Naive B cell (primary cell): ENCODE measurements at places on chromosomes 4 and X.

GRCh38 chr4:845233-845835, 19.4 kb upstream of the CPLX1 start:
- DNase-seq: no peak

GRCh38 chr4:108054025-108054638, 64.4 kb downstream of the HADH start:
- no peak for DNase-seq

GRCh38 chrX:39133971-39134370, 332.7 kb downstream of the MID1IP1 start:
- DNase-seq: peak; percentile 45

GRCh38 chr4:32932156-32932555, 2212.0 kb downstream of the PCDH7 start:
- no peak for DNase-seq

- no peak for DNase-seq
Measured at GRCh38 chr4:145884775-145885174, 53.8 kb downstream of the ZNF827 start.

DNA sequence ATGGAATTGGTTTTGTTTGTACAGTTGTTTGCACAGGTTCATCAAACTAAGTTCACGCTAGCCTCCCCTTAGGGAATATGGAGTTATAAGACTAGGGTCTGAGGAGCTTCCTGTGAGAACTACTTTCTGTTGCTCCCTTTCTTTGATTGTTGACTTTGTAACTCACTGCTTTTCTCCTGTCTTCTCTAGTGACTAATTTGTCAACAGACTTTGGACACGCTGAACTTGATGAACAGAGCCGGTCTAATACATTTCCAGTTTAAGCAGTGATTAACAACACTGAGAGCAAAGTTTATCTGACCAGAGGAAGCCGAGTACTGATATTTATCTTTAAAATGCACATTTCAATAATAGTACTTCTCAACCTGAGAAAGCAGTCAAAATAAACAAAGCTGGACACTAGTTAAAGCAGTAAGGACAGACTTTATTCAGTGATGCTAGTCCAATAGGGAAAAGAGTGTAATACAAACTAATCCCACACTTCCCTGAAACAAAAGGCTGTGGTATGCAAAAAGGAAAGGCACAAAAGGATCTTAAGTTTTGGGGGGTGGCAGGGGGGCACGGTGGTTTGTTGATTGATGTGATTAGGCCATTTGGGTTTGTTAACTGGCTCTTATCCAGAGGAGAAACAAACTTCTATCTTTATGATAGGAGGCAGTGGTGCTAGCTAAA, 2.7 kb upstream of the NUDT9 start:
- DNase-seq: no peak

GRCh38 chr4:41657561-41657960, 91.0 kb downstream of the PHOX2B start:
- DNase-seq: no peak

DNA sequence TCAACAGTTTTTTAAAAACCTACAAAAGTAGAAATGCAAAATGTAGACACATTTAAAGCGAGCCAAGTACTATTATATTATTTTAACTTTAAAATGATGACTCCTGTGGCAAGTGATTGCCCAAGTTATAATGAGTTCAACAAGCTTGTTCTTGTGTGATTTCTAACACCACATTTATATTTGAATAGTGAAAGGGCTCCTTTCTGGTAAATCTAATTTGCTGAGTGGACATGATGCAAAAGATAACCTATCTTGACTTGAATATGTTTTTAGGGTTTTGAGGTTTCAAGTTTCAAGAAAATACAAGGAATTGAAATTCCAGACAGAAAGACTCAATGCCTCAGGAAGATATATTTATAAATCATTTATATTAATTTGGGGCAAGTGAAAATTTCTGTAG, 1.1 kb upstream of the EPGN start:
- DNase-seq: no peak

DNA sequence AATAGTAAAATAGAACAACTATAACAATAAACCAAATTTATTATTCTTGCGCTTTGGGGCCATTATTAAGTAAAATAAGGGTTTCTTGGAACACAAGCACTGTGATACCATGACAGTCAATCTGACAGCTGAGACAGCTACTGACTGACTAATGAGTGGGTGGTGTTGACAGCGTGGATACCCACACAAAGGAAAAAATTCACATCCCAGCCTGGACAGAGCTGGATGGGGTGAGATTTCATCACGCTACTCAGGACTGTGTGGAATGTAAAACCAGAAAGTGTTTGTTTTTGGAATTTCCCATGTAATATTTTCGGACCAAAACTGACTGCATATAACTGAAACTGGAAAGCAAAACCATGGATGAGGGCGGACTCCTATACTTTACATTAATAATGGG, 48.8 kb downstream of the IGFBP7 start:
- no peak for DNase-seq

- DNase-seq: no peak
Measured at GRCh38 chrX:13719192-13719856, 15.1 kb downstream of the TRAPPC2 start.

DNA sequence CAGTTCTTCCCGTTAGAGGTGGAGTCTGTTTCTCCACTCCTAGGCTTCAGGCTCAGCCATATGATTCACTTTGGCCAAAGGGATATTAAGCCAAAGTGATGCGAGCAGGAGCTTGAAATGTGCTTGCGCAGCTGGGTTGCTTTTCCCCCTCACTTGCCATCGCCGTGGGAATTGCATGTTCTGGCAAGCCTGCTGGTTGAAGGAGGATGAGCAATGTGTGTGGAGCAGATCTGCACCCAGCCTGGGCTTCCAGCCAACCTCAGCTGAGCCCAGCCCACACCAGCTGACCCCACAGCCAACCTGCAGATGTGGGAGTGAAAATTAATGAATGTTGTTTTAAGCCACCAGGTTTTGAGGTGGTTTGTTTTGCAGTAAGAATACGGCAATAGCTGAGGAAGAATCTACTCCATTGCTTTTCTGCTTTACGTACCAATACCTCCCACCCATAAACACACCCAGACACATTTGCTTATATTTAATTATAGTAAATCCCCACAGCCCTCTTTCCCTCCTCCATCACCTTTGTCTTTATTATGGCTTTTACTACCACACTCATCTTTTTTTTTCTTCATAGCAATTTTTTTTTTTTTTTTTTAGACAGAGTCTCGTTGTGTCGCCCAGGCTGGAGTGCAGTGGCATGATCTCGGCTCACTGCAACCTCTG, 132.8 kb upstream of the FUNDC1 start:
- no peak for DNase-seq

DNA sequence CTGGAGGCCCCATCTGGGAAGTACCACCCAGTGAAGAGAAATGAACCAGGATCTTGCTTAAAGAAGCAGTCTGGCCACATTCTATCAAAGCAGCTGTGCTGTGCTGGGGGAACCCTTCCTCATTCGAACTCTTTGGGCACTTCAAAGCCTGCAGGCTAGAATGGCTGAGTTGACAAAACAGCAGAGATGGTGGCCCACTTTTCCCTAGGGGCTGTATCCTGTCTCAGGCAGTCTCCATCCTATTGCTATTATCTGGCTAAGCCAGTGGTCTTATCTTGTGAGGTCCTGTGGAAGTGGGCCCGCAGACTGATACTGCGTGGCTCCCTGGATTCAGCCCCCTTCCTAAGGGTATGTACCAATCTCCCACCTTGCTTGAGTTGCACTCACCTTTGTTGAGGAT, 114.3 kb downstream of the VSIG4 start:
- no peak for DNase-seq

GRCh38 chrX:39674490-39675161, 423.1 kb downstream of the BCOR start:
- DNase-seq: no peak

GRCh38 chrX:23631136-23631535, 36.2 kb upstream of the PRDX4 start:
- DNase-seq: no peak

GRCh38 chr4:17769406-17770174, 11.8 kb downstream of the FAM184B start:
- no peak for DNase-seq

DNA sequence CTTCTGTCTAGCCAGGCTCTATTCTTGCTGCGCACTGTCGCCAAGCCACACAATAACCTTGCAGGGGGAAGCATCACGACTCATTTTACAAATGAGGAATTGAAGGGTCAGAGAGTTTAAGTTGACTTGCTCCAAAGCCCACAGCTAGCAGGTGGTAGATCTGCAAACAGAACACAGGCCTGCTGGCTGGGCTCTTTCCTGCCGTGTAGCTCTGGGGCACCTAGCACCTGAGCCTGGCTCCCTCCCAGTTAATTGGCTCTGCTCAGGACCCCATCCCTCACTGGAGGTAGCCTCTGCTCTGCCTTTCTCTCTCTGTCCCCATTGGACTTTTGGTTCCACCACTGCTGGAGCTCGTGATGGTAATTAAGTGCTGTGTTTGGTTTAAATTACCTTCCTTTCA, 98.5 kb downstream of the NSUN7 start:
- DNase-seq: peak; percentile 19

- no peak for DNase-seq
Measured at GRCh38 chrX:10176121-10177003, 19.6 kb downstream of the CLCN4 start.

GRCh38 chrX:150759568-150760416, 66.6 kb downstream of the MTMR1 start:
- DNase-seq: no peak

GRCh38 chrX:72100051-72100755, 31.5 kb downstream of the RTL5 start:
- peak; percentile 45 for DNase-seq

GRCh38 chrX:48676893-48677270, 6.7 kb upstream of the WAS start:
- DNase-seq: no peak

GRCh38 chr4:160877087-160877790, 1286.6 kb downstream of the FSTL5 start:
- DNase-seq: no peak

GRCh38 chr4:20992002-20992401, 291.7 kb downstream of the PACRGL start:
- DNase-seq: no peak

DNA sequence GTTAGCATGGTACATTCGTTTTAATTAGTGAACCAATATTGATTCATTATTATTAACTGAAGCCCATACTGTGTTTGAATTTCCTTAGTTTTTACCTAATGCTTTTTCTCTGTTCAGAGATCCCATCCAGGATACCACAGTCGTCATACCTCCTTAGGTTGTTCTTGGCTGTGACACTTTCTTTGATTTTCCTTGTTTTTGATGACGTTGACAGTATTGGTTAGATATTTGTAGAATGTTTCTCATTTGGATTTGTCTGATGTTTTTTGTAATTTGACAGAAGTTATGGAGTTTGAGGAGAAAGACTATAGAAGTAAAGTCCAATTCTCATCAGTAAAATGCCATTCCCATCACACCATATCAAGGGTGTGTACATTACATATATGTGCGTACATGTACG, 16.2 kb upstream of the RAP2C start:
- DNase-seq: no peak

GRCh38 chr4:153530284-153530999, 64.3 kb downstream of the TMEM131L start:
- DNase-seq: no peak

DNA sequence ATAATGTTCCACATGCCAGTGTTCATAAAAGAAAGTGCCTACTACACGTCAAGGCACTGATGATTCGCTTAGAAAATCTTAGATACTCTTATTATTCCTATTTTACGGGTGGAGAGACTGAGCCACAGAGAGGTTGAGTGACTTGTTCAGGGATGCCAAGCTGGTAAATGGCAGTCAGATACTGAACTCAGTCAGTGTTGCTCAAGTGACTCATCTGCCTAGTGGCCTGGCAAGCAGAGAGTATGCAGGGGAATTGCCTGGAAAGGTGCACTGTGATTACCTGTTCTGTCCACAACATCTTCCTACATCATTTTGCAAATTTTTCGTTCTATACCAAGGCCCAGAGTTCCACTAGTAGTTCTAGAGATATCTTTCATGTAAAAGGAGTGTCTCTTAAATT, 68.4 kb downstream of the RAPGEF2 start:
- DNase-seq: no peak

DNA sequence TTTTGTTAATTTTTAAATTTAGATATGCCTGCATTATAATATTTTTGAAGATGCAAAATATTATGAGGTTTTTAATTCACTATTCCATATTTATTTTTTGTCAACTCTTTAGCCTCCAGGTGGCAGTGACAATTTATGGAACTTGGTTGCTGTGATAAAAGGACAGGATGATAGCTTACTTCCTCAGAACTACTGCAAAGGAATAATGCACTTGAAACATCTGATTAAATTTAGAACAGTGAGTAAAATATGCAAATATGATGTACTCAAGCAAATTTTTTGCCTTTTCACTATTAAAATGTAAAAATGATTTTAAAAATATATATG, 45.1 kb downstream of the SPATA4 start:
- no peak for DNase-seq

GRCh38 chr4:102285831-102286230, 59.5 kb downstream of the SLC39A8 start:
- DNase-seq: no peak

DNA sequence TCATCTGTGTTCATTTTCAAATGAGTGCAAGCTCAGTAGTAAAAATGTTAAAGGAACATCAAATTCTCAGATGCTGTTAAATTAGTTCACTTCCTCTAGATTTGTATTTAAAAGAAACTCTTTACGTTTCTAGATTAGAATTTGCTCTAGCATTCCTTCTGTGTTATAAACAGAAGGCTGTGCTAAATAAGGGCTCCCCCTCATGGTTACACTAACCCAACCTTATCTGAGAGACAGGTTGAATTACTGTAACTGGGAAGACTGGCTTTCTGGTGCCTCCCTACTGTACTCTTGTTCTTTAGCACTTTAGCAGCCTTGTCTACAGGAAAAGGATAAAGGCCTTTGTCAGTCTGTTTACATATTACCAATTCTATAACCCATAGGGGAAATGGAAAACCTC, 56.8 kb downstream of the RXFP1 start:
- DNase-seq: no peak

DNA sequence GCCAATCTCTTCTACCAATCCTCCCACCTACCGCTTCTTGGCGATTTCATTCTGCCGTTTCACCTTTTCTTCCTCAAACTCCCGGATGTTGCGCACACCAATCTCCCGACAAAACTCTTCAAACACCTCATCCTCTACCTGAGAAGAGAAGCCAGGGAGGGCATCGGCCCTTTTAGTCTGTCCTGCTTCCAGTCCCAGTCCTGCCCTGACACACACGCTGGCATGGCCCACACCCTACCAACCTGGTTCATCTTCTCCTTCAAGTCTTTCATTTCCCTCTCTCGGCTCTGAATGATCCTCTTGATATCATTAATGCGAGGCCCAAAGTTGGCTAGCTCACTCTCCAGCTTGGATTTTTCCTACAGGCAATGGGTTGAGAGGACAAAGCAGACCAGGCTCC, 18.9 kb downstream of the SMC1A start:
- no peak for DNase-seq

- DNase-seq: no peak
Measured at GRCh38 chr4:165682611-165683010, 190.4 kb upstream of the TLL1 start.

- DNase-seq: no peak
Measured at GRCh38 chrX:9562851-9563250, 98.0 kb downstream of the TBL1X start.

DNA sequence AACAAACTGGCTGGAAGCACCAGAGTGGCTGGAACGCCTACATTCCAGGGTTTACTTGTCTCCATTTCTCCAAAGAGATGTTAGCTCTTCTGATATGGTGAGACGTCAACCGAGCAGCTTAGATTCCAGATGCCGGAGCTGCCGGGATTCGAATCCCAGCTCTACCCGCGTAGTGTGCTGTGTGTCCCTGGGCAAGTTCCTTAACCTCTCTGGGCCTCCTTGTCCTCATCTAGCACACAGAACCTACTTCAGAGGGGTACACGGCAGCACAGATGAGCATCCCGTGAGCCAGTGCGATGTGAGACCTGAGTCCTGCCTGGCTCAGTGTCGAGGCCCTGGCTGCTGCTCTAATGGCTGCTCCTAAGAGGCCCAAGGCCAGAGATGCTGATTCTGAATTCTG, 60.1 kb downstream of the ABLIM2 start:
- no peak for DNase-seq
